ENCODE measurements at places on chromosomes 2 and 18.

GRCh38 chr2:33322612-33323011 is 153.8 kb upstream of the RASGRP3 start:
- DNase-seq, result no peak

- no peak for DNase-seq
These were observed 14.6 kb downstream of the POU3F3 start for GRCh38 chr2:104868505-104868866.

DNA sequence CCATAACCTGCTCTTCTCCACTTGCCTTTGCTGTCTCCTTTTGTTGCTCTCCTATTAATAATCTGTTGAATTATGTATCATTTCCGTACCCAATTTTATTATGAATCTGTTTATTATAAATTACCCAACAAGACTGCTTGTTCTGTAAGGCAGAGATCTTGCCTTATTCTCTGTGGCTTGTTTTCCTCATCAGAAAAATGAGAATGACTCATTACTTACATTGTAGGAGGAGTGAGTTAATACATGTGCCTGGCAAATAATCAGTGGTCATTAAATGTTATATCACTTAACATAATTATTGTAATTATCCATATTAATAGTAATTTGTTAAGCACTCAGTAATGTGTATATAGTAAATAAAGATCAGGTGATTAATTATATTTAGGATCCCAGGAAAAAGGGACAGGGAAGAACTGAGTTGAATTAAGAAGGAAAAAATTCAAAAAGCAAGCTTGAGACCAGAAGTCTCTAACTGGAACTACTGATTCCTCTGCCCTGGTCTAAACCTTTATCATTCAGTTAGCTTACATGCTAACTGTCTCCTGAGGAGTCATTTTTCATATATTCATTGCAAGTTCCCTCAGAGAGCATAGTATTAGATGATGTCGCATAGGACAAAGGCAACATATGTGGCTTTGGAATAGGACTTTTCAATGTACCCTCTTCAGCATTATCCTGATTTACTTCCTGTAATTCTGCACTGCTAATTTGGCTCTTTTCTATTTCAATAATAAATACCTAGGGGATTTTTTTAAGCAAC is 335.7 kb downstream of the GALNT13 start:
- no peak for DNase-seq

- DNase-seq, result peak; percentile 87
These were observed at the start of gene GLI2 for GRCh38 chr2:120735746-120736170. GLI2 (plus strand) TSS chr2:120735868; CDS start chr2:120797321, 61,453 bp downstream.

- DNase-seq, result no peak
These were observed 46.6 kb downstream of the SMAD2 start for GRCh38 chr18:47883771-47884413.

DNA sequence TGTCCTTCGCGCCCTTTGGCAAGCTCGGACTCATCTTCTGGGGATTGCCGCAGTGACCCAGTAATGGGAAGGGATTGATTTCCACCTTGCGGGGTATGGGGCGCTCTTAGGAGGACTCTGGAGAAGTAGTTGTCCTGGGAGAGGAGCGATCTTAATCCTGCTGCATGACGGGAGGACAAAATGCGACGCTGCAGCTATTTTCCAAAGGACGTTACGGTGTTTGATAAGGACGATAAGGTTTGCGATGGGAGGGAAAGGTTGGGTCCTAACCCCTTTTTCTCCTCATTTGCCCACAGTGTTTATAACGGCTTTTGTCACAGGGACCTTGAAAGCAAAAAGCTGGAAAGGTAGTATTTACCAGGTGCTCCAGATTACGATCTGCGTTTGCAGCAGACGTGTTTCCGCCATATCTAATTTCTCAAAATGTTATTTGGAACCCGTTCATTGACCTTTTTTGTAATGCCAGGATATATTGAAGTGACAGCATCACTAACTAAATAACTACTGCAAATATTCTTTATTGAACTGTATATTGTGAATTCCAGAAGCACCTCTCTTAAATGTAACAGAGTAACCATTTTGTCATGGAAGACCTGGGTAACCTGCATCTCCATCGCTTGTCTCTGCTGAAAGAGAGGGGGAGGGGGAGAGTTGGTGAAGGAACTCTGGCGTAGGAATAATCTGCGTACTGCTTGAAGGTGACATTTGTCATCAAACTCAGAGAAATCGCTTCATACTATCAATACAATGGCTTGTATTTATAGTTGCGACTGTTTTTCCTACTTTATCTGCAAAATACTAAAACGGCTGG is 590 bp downstream of the MDH1 start:
- DNase-seq, result peak; percentile 39

DNA sequence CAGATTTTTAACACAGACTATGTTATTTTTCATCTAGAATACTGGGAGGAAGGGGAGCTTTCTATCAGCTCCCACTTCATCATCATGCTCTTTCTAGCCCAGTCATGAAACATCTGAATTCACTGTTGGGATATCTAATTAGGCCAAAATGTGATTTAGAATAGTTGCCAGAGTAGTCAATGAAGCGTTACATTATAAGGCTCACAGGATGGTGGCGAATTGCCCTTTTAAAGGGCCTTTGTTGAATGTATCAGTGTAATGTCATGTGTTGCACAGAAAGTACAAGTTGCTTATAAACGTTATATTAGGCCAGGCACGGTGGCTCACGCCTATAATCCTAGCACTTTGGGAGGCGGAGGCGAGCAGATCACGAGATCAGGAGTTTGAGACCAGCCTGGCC is 45.6 kb downstream of the PDE1A start:
- DNase-seq, result no peak

- peak; percentile 99 for DNase-seq
These were observed at the start of gene RTN4 for GRCh38 chr2:55050100-55050994. RTN4 (minus strand) TSS chr2:55050451; CDS start chr2:55050300, 151 bp downstream.

- DNase-seq, result no peak
These were observed 22.9 kb downstream of the POLR1A start for GRCh38 chr2:86082756-86083155.

DNA sequence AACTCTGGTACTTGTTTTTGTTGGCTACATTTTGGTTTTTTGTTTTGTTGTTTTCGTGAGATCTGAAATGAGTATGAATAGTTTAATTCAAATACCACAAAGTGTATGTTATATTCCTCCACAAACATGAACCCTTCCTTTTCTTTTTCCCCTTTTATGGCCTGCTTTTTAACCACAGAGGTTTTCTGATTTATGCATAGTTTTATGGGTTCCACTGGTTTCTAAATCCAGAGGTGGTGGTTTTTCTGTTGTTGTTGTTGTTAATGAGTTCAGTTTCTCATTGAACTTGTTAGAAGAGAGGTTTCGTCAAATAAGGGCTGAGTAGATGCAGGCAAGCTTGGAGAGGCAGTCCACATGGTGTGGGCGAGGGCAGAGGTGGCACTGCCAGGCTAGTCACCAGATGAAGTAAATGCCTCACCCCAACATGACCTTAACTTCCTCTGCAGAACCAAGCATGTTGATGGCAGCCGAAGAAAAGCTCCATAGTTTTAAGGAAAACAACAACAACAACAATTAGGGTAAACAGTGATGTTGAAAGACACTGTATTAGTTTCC is 72.5 kb downstream of the RIF1 start:
- DNase-seq, result no peak
